ENCODE measurements at places on chromosomes 6 and 20.

- no peak for DNase-seq
These were observed 148.9 kb upstream of the PHACTR1 start for GRCh38 chr6:12567682-12568081.

DNA sequence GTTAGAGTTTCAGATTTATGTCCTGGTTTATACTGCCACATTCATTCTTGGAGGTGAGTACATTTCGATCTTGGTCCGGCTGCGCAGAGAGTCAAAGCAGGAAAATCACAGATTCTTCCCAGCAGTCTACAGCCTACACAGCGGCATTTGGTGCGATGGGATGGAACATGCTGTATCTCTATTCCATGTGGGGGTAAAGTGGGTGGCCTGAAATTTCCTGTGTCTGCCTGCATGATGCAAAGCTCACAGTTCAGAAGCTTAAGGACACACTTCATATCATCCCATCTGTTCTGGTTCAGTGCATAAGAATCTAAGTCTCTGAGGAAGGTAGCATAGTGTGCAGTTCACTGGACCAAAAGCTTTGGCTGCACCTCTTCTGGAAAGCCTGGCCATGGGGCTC lies at the start of gene DEFB127:
TSS of gene DEFB127 (plus strand) at position 301 of the 400 bp plus-strand sequence. CDS start at position 392, 91 bp downstream.
- DNase-seq = no peak

- peak; percentile 69 for DNase-seq
These were observed 49.7 kb downstream of the THEMIS start for GRCh38 chr6:127851197-127851596.

DNA sequence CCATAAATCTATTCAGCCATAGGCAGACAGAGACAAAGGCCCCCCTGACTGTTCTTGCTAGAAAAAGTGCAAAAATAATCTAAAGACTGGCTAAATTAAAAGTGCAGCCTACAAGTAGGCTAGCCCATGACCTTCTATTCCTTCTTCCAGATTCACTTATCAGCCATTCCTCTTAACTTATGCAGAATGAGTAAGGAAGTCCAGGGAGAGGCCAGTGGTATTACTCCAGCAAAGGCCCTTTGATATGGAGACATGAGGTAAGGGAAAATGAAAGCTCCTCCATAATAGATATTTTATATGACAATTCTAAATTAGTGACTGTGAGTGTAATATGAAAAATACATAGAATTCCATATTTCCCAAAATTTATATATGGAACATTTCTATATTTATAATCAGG lies 199.4 kb downstream of the TBC1D32 start:
- DNase-seq = no peak

DNA sequence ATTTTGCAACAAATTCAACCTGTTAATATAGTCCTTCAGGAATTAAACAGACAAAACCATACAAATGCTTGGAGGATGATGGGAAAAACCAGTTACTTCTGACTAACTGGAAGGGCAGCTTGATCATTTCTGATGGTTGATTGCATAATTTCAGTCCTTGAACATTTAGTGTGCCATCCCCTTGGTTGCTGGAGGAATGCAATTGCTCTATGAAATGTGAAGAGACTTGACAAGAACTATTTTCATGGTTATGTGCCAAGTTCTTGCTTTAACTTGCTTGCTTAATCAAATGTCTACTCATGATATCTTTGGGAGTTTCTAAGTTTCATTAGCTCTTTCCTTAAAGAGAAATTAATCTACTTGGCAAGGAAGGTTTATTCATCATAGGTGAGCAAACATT lies 45.2 kb downstream of the ANKEF1 start:
- DNase-seq = peak; percentile 79

- DNase-seq = no peak
These were observed 230.8 kb downstream of the PAX1 start for GRCh38 chr20:21936261-21936660.

- no peak for DNase-seq
These were observed 79.0 kb downstream of the FIG4 start for GRCh38 chr6:109770047-109770446.

- DNase-seq = peak; percentile 24
These were observed 637 bp downstream of the TRPC4AP start for GRCh38 chr20:35091816-35092523.

DNA sequence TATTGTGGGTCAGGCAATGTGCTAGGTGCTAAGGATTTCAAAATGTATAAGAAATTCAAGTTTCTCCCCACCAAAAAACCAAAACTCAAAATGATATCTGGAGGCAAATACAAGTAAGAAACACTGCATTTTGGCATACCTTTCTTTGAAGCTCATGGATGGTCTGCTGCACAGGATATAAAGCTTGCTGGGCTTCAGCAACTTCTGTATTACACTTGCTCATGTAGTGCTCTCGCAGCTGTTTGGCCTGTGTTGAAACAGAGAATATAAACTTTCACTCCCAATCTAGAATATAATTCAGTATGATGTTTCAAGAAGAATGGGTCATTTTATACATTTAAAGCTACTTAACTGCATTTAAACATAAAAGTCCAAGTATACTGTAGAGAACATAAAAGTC lies 39.6 kb downstream of the SHPRH start:
- DNase-seq = no peak

DNA sequence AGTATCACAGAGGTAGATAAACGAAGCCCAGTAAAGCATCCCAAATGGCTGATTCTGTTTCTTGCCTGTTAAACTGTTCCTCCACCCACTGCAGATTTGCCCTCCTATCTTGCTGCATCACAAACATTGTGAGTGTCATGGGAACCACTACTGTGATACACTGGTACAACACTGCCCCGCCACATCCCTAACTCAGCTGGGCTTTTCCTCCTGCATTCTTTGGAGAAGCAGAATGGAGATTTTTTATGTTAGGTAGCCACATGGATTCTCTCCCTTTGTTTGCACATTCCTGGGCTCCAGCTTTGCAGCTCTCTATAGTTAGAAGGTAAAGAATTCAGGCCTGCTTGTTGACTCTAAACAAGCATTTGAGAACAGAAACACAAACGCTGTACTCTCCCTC lies 234.1 kb downstream of the TMEM242 start:
- DNase-seq = no peak

DNA sequence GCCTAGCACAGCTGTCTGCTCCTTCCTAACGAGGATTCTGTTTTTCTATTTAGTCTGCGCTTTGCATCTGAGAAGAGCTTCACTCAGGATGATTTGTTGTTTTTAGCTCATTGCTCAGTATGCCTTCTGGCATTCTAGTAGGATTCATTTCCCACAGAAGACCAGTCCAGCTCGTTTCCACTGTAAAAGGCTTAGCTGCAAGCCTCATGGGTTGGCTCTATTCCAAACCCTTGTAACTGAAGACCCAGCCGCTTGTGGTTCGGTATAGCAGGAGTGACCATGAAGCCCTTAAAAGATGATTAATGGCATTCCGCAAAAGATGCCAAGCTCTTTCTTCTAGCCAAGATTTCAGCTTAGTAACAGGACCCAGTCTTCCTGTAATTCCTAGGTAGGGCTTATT lies 7.2 kb downstream of the ADGRF1 start:
- DNase-seq = peak; percentile 97

DNA sequence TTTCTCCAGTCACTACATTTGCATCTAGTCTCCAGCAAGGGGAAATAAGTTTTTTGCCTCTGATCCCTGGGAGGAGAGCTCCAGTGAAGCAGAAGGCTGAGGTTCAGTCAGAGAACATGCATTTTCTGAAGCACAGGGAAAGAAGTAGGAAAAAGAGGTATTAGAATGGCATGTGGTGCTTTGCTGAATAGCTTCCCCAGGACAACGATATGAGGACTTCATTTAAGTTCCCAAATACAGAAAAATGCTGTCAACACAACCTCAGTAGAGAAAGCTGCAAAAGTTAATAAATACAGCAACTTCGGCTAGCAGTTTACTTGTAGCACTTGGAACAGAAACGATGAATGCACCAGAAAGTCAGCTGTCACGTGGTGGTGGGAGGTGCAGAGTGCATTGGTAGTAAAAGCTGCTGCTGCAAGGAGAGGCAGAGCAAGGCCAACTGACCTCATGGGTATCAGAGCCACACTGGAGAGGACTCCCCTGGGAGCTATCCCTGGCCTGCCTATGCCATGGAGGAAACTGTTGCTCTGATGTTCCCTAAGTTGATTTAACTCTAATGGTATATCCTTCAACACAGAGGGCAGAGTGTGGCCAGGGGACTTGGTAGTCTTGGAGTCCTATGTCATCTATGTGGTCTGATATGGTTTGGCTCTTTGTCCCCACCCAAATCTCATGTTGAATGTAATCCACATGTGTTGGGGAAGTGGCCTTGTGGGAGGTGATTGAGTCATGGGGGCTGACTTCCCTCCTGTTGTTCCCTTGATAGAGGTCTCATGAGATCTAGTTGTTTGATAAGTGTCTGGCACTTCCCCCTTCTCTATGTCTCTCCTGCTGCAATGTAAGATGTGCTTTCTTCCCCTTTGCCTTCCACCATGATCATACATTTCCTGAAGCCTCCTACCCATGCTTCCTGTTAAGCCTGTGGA lies 85.9 kb downstream of the ADTRP start:
- no peak for DNase-seq

DNA sequence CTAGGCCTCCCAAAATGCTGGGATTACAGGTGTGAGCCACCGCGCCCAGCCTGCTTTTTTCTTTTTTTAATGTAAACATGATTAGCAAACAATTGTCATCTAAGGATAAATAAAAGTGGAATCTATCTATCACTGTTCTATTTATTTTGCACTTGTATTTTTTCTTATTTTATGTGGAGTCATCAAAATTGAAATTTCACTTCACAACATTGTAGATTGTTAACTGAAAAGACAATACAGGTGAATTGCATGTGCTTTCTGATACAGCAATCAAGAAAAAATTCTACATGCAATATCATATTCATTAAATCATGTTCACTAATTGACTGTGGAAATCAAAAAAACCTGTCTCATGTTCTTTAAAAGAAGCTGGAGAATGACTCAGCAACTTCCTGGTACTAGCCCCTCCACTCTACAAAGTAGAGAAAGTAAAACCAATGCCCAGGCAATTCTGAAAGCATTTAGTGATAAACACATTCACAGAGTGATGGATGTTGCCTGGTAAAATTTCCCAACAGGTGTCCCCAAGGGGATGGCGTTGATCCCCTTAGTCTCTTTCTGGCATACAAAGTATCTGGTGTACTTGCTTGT lies 10.7 kb upstream of the RFX6 start:
- DNase-seq = no peak

DNA sequence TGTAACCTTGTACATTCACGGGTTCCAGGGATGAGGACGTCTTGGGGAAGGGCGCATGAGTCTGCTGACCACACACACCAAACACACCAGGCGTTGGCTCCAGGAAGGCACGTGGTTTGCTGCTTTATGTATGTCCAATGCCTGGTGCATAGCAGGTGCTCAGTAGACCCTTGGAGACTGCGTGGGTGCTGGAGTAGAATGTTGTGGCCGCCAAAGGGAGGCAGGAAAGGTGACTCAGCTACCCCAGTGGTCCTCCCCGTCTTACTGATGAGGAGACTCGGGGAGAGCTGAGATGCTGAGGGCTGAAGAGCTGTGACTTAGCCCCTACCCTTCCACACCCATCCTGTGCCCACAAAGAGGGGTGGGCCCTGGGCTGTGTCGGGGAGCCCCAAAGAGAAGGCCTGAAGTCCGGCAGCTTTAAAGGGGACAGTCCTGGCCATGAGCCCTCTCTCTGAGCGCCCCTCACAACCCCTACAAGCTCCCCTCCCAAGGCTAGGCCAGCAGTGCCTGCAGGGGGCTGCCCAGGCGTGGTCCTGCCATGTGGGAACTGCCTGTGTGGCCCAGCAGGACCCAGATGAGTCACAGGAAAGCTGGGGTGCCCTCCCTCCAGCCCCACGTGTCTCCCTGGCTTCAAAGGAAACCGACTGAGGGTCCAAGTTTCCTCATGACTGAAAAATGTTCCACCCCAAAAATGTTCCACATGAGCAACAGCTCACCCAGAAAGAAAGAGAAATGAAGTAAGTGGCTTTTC lies 28.0 kb upstream of the PTGIS start:
- peak; percentile 81 for DNase-seq

GRCh38 chr6:1153696-1154245 lies 158.1 kb upstream of the FOXQ1 start:
- DNase-seq = no peak

DNA sequence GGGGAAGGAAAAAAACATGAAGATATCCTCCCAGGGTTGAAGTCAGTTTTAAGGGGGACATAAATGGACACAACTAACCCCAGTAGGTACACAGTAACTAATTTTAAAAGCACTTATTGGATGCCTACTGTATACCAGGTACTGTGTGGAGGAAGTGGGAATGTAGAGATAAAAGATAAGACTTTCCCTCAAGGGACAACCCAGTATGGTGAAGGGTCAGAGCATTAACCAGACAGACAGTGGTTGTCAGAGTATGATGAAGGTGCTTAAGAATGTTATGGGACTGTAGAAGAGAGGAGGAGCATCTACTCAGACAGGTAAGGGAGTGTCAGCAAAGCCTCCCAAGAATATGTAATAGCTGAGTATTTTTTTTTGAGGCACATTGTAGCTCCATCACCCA lies 906 bp downstream of the ABCF1 start:
- DNase-seq = no peak

- DNase-seq = peak; percentile 50
These were observed 535 bp downstream of the EXOC2 start for GRCh38 chr6:692356-692851.

DNA sequence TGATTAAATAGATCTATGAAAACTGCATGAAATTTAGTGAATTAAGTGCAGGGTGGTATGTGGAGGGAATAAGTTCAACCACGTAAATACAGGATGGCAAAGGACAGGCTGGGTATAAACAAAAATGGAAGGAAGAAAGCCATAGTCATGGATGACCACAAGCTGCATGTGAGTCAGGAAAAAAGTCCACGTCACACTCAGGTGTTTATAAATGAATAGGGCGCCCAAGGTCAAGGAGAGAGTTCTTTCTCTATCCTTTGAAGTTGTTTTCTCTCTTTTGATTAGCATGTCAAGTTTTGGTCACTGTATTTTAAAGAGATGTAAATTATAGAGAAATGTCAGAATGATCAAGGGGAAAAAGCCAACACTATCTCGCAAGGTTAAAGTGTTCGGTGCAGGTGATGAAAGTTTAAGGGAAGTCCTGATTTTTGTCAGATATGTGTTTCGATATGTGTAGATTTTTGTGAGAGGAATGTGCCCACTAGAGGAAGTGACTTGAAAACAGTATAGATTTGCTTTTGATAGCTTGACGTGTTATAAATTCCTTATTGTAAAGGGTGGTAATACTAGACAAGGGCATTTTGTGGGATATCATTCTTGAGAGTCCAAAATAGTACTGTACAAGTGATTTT lies 58.7 kb downstream of the MAP3K4 start:
- no peak for DNase-seq

DNA sequence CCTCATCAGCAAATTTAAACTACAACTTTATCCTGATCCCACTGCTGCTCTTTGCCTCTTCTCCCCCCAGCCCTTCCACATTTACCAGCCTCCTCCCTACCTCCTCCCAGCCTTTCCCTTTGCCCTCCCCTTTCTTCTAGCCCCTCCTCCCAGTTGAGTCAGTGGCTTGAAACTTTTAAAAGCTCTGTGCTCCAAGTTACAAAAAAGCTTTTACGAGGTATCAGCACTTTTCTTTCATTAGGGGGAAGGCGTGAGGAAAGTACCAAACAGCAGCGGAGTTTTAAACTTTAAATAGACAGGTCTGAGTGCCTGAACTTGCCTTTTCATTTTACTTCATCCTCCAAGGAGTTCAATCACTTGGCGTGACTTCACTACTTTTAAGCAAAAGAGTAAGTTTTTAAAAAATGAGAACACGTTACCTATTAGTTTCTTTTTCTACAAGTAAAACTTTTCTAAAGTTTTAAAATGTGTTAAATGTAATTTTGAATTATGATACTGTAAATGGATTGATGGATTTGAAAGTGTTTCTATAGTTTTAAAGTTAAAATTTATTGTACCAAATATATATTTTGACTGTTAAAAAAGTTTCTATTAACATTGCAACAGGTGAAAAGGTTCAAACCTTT lies at the start of gene GJA1:
TSS of gene GJA1 (plus strand) at position 203 of the 626 bp plus-strand sequence. CDS start 11,202 bp downstream, outside the sequence.
- peak; percentile 89 for DNase-seq

Measured in EL (cell line).